ENCODE measurements at places on chromosomes 12 and 14.

GRCh38 chr12:74412606-74413230 is 124.9 kb upstream of the ATXN7L3B start:
- peak; percentile 39 for DNase-seq

- DNase-seq = no peak
Observed at GRCh38 chr12:122966743-122967550, 684 bp upstream of the ABCB9 start.

DNA sequence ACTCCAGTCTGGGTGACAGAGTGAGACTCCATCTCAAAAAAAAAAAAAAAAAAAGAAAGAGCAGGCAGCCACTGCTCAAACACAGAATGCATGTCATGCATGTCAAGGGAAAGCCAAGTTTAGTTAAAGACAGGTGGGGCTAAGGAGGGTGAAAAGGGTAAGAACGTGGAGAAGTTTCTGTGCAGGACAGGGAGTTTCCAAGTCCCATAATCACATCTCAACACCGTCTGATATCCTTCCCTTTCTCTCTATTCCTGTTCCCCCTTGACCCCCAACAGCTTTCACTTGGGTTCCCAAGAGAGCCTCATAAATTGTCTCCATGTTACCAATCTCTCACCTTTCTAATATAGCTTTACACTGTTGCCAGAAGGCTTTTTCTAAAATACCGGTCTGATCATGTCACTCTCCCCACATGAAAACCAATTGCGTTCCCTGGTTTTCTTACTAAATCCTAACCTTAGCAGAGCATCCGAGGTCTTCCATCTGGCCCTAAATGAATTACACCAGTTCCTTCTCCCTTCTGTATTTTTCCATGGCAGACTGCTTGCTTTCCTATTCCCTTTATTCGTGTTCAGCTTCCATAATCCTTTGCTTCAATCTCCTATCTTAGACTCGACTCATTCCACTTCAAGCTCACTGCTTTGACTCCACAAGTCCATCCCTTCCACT is 37.0 kb downstream of the LIMA1 start:
- DNase-seq = no peak

DNA sequence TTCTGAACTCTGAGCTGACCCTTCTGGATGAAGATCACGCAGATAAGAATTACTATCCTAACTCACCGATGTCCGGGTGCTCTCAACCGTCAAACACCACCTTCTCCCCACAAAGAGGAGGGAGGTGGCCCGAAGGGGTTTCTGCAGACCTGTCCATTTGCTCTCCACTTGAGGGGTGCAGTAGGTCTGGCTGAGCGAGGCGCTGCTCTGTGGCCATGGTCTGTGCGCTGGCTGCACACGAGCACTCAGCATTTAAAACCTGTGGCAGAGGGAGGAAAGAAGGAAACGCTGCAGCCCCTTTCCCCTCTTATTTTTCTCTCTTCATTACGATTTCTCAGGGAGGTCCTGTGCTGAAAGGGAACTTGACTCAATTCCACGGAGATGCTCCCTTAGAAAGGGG is 1.5 kb upstream of the HOXC13 start:
- DNase-seq = no peak

DNA sequence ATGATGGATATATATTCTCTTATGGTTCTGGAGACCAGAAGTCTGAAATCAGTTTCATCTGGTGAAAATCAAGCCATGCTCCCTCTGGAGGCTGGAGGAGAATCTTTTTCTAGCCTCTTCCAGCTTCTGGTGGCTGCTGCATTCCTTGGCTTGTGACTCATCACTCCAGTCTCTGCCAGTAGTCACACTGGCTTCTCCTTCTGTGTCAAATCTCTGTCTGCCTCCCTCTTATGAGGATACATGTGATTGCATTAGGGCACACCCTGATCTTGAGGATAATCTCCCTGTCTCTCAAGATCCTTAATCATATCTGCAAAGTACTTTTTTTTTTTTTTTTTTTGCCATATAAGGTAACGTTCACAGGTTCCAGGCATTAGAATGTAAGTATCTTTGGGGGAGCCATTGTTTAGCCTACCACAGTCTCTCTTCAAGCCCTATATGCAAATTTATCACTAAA is 17.7 kb downstream of the DNAL1 start:
- peak; percentile 90 for DNase-seq

- no peak for DNase-seq
Observed at GRCh38 chr12:54606556-54606955, 18.1 kb upstream of the PPP1R1A start.

GRCh38 chr14:24913021-24913420 is 136.9 kb downstream of the STXBP6 start:
- DNase-seq = no peak

DNA sequence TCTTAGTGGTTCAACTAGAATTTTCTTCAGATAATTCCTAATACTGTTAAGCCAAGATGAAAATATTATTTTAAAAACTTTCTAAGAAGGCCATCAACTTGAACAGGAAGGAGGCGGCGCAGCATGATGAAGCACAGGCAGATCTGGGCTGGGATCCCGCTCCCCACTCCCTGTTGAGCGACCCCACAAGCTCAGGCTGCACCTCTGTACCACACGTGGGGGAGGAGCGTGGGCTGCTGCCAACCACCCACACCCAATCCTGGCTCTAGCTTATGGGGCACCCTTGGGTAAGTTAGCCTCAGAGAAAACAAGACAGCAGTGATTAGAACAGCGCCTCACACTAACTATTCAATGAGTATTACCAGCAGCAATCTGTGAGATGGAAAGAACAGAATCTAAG is 6.0 kb downstream of the MTERF2 start:
- no peak for DNase-seq

DNA sequence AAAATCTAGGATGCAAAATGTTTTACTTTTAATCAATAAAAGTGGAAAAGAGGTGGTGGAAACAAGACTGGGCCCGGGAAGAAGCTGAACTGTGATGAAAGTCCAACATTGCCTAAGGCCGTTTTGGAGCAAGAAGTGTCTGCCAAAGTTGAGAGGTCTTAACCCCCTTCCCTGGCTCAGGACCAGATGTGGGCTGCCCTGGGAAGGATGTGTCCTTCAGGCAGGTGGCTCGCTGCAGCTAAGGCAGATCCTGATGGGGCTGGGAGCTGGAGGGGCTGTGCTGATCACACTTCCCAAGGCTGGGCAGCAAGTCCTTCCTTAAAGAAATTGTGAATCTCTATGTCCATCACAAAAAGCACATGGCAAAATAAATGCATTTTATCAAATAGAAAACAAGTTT is 581.6 kb downstream of the GALC start:
- no peak for DNase-seq

DNA sequence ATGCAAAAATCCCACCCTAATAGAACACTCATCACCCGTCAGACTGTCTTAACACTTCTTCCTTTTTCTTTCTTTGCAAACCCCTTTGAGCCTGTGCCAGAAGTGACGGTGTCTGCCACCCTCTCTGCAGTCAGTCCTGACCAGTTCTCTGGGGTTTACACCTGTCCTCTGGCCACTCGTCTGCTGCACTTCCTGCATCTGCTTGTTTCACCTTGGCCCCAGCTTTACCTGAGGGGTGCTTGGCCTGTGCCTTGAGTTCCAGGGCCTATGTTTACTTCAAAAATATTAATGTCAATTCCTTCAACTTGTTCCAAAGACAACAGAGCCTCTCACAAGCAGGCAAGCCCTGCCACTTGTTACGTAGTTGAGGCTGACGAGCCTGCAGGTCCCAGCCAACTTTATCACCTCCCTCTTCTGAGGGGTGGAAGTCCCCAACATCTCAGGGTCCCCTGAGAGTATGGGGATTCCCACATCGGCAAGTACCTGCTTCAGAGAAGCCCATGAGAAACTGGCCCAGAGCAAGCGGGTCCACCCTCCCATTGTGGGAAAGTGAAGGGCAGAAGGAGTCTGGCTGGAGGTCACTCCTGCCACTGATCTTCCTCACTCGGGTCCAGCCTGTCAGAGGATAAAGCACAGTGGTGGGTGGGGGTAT is 205.4 kb downstream of the DAD1 start:
- no peak for DNase-seq

GRCh38 chr12:111850526-111850925 is 8.5 kb downstream of the MAPKAPK5 start:
- no peak for DNase-seq

GRCh38 chr12:92546635-92547348 is 156.0 kb upstream of the PLEKHG7 start:
- no peak for DNase-seq

DNA sequence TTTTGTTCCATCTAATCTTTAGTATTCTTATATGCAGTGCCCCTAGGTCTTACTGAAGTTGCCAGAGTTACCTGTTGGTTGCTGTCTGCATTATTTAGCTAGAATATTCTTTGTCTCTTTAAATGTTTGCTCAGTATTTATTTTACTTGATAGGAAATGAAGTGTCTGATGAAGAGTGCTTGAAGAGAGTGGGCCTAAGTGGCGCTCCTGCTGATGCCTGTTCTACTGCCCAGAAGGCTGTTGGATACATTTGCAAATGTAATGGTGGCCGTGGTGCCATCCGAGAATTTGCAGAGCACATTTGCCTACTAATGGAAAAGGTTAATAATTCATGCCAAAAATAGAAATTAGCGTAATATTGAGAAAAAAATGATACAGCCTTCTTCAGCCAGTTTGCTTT is 18.9 kb downstream of the CMAS start:
- no peak for DNase-seq
